ENCODE measurements at places on chromosomes 12 and 14. TPM values are rescaled to one million over a fixed set of nuclear protein-coding genes. Genes with fewer than 3 reads are reported as not detected.

DNA sequence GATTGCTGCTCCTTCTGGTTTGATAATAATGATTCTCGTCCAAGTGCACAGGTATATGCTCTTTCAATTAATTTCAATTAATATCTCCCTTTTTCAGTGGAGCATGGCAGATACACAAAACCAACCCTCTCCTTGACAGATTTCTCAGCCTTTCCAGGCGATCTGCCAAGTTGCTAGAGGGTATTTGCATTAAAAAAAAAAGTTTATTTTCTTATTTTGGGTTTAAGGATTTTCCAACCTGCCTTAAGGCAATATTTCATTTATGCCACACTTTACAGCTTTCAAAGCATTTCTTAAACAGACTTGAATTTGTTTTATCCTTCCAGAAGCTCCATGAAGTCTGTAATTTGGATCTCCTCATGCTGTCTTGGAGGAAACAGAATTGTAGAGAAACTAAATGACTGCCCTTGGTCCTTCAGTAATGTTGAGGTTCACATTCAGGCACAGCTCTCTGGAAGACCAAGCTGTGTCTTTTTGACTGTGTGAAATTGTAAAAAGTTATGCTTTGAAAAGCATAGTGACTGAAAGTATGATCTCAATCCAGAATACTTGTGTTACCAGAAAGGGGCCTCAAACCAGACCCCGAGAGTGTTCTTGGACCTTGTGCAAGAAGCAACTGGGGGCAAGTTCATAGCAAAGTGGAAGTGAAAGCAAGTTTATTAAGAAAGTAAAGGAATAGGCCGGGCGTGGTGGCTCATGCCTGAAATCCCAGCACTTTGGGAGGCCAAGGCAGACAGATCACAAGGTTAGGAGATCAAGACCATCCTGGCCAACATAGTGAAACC is 2.3 kb downstream of the DGLUCY start:
- peak; percentile 62 for DNase-seq

DNA sequence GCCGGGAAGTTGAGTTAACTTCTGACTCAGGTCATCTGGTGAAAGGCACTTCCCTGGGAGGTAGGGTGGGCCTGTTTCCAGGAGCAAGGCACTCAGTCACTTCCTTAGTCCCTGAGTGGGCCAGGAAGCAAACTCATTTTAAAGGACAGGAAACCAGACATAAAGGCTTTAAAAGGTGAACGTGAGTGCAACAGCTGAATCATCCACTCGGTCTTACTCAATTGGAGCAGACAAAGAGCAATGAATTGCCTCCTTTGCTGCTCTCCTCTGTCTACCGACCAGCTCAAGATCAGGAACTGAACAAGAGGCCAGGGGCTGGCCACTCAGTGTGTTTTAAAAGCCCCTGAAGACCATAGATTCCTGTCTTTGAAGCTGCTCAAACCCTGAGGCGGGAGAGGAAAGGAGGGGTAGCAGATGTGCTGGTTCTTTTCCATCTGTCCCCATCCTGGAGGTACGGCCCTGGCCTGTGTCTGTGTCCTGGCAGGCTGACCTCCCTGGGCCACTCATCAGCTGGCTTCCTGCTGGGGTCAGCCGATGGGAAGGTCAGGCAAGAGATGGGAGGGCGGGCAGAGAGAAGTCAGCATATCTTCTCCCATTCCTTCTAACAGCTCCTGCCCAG is 148.9 kb downstream of the PPM1H start:
- DNase-seq: peak; percentile 28

GRCh38 chr12:69873429-69873828 is 48.4 kb downstream of the MYRFL start:
- no peak for DNase-seq

DNA sequence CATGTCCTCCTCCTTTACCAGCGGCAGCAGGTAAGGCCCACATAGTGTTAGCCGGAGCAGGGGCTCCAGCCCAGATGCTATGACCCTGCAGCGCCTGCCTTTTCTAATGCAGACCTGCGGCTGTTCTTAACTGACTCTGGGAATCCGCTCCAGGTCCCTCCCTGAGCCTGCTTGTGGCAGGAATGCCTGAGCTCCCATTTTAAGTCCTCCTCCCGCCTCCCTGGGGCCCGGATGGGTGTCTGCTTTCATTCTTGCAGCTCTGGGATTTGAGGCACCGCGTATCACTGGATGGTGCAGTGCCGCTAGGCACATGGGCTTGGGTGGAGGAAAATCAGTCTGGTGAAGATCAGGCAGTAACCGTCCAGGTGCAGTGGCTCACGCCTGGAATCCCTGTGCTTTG is 7.6 kb downstream of the TSPAN9 start:
- DNase-seq: no peak

DNA sequence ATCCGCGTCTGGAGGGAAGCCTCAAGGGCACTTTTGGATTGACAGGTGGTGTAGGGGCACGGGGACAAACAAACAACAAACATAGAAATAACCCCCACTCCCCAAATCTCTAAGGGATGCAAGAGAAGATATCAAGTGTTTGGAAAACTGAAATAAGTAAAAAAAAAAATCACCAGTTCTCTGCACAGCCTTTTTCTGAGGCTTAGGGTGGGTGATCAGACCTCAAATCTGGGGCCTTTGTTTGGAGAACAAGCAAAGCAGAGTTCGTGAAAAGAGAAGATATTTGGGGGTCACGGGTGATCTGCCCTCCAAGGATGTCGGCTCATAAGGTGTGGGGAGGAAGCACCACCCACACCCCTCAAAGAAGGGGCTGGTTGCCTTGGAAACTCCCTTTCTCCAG is 10.7 kb downstream of the TBX5 start:
- no peak for DNase-seq

GRCh38 chr14:49033131-49033530 is 553.0 kb downstream of the RPS29 start:
- DNase-seq: no peak

GRCh38 chr14:59229653-59230406 is 41.4 kb downstream of the DAAM1 start:
- DNase-seq: no peak

DNA sequence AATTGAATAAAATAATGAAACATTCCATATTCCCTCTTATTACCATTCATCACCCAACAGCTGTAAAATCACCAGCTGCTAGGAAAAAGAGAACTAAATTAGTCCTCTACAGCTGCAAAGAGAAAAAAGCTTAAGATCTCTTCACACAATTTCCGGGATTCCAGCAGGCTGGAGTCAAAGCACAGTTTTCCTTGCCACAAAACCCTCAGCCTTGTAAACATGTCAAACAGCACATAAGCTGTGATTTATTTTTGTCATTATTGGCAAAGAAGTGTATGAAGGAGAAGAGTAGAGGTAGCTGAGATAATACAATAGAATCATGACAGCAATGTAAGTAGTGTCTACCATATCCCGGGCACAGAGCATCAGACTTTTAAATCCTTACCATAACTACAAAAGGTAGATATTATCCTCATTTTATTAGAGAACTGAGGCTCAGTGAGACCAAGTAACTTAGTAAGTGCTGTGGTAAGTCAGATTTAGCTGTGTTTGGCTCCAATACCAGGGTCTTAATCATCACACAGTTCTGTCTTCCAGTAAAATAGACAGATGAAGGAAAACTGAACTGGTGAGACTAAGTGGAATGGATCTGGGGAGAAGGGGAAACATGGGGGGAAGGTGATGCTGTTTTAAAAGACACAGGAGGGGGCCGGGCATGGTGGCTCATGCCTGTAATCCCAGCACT is 57.3 kb downstream of the NTN4 start:
- DNase-seq: no peak

- peak; percentile 64 for DNase-seq
These were observed 154.4 kb downstream of the KCNK10 start for GRCh38 chr14:88168498-88169165.

GRCh38 chr12:29350080-29350479 is 30.9 kb downstream of the ERGIC2 start:
- no peak for DNase-seq

DNA sequence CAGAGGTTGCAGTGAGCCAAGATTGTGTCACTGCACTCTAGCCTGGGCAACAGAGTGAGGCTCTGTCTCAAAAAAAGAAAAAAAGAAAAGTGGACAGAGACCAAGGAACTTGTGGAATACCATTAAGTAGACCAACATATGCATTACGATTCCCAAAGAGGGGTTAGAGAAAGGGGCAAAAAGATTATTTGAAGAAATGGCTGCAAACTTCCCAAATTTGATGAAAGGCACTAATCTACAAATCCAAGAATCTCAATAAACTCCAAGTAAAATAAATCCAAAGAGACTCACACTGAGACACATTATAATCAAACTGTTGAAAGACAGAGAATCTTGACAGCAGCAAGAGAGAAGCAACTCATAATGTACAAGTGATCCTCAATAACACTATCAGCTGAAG is 4.8 kb upstream of the OXA1L start:
- DNase-seq: no peak

DNA sequence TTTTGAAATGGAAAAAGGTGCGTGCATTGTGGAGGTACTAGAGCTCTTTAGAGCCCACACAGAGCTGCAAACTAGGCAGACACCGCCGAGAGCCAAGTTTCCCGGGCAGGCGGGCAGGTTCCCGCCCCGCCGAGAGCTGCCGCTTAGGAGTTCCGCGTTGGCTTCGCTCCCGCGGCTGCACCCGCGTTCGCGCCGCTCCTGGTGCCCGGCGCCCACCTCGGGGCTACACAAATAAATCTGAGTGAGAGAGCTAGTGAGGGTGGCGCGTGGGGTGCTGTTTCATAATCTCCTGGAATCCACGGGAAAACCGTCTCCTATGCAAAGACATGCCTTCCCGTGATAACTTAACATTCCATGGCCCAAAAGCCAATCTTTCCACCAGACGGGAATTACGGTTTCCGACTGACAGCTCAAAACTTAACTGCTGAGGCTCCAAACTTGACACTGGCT is 645 bp downstream of the KITLG start:
- no peak for DNase-seq

GRCh38 chr14:104650057-104650980 is 39.1 kb upstream of the INF2 start:
- peak; percentile 73 for DNase-seq

DNA sequence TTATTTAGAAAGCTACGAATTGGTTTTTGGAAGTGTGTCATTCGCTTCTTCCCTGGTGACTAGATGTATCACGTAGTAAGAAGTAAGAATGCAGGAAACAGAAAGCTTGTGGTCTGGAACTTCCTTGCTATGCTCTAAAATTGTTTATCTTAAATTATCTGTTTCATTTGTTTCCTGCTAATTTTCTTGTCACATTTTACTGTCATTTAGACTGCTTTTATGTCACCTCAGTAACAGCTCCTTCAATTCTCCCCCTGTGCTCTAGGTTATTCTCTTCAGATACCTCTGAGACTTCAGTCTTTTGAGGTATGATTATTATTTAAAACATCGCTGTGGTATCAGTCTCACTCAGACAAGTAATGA is 699 bp upstream of the CD69 start:
- no peak for DNase-seq

DNA sequence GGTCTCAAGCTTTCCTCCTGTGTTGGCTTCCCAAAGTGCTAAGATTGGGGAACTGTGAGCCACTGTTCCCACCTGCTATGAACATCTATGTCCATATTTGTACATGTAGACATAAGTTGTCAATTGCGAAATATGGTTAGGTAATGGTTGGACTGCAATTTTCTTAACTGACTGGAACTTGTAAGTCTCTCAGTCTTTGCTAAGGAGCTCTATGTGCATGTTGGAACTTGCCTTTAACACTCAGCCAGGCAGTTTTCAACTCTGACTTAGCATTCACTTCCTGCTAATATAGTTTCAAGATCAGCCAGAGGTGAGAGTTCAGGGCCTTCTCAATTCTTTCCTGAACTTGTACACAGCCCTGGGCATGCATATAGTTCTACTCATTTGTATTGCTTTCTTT is 44.5 kb upstream of the EEA1 start:
- no peak for DNase-seq

The TPPP2 gene
- not detected for total RNA-seq

The MYL2 gene
- total RNA-seq: not detected

The GPR135 gene
- total RNA-seq: 0.74 TPM

The GPR33 gene
- total RNA-seq: not detected

The RASSF9 gene
- total RNA-seq: not detected

The HEBP1 gene
- total RNA-seq: 20.5 TPM

The CLEC7A gene
- total RNA-seq: not detected

The NEUROD4 gene
- total RNA-seq: not detected

The EPYC gene
- total RNA-seq: not detected

The KRT72 gene
- total RNA-seq: 0.17 TPM

The CLEC4D gene
- not detected for total RNA-seq

The PHETA1 gene
- 2.2 TPM for total RNA-seq

The ASCL1 gene
- total RNA-seq: not detected

Measured in activated CD4-positive, alpha-beta memory T cell treated with anti-CD3 and anti-CD28 coated beads for 36 hours (primary cell).